ENCODE measurements at places on chromosomes 6 and 20.

DNA sequence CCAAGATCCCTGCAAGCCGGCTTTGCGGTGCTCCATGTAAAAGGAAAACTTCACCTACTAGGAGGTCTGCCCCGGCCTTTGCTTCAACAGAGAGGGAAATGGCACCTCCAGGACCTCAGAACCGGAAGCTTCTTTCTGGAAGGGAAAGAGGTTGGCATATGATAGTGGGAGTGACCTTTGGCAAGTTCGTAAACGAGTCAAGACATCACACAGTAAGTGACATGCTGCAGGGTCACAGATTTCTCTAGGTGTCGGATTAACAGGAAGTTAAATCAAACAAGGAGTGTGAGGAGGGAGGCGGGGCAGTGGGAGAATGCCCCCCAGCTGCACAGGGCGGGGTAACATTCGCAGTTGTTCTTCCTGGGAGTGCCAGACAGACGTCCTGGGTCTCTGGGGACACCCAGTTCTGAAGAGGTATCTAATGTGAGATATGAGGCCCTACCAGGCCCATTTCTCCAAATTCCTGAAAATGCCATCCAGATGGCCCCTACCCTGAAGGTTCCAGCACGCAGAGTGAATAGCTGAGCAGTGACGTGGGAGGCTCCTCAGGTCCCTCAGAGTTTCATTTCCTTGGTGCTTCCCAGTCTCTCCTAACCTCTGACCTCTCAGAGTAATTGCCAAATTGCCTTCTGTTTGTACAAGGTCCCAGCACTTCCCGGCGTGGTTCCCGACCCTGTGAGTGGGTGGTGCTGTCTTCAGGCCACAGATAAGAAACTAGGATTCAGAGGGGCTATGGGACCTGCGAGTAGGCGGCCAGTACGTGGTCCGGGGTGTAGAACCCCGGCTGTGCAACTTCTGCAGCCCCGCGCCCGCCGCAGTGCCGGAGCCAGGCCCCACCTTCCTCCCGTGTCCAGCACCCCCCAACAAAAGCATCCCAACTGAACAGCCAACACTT, 1.9 kb downstream of the RRBP1 start:
- DNase-seq = no peak

GRCh38 chr6:44010411-44011349, 116.6 kb downstream of the MRPL14 start:
- DNase-seq = no peak

DNA sequence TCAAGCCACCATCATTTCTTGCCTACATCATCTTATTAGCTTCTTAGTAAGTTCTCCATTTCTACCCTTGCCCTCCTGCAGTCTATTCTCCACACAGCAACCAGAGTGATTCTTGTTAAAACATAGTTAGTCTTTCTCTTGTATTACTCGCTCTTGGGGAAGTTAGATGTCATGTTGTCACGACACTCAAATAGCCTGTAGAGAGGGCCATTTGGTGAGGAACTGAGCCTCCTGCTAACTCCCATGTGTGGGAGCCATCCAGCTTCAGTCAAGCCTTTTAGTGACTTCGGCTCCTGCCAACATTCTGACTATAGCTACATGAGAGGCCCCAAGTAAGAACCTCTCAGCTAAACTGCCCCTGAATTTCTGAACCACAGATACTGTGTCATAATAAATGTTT, 395.4 kb downstream of the CDC5L start:
- DNase-seq = no peak

- no peak for DNase-seq
These were observed at the start of gene RNF217 for GRCh38 chr6:124961777-124962638. RNF217 (plus strand) TSS chr6:124962437; CDS start chr6:124962545, 108 bp downstream.

DNA sequence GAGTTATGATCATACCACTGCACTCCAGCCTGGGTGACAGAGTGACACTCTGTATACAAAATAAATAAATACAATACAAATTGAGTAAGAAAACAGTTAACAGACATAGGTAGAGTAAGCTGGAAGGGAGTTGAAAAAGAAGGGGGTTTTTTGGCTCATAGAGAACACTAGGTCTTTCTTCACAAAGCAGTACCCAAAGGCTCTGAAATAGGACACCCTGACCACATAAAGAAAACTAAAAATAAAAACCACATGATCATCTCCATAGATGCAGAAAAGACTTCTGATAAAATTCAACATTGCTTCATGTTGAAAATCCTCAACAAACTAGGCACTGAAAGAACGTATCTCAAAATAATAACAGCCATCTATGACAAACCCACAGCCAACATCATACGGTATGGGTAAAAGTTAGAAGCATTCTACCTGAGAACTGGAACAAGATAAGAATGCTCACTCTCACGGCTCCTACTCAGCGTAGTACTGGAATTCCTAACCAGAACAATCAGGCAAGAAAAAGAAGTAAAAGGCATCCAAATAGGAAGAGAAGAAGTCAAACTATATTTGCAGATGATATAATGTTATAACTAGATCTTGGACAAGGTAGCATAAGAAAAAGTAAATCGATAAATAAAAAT, 48.6 kb downstream of the TOMM6 start:
- DNase-seq = no peak

GRCh38 chr6:56749632-56750151, 107.0 kb upstream of the DST start:
- DNase-seq = no peak

DNA sequence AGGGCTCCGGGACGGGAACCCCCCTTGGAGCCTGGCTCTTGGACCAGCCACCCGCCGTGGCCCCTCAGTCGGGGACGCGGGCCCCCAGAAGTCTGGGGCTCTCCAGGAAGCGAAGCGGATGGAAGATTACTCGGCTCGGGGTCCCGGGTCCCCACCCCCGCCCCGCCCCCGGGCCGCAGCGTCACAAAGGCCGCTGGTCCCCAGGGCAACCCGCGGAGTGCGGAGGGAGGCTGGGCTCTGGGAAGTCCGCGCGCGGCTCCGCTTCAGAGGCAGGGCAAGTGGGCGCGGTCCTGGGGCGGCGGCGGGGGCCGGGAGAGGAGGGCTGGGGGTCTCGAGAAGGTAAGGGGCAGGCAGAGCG, at the start of gene FNDC11:
Gene FNDC11, plus strand, starts transcription at position 227 of the 358 bp plus-strand sequence. CDS start 1,505 bp downstream, outside the sequence.
- no peak for DNase-seq

- no peak for DNase-seq
These were observed 154.6 kb upstream of the TSHZ2 start for GRCh38 chr20:52817511-52817910.

Measured in activated T-helper 1 cell treated with Interleukin-2 at 50 U/mL for 16 hours (primary cell).